Hepatocyte (in vitro differentiated cells): ENCODE measurements at places on chromosomes 7 and 10. TPM values are rescaled to one million over a fixed set of nuclear protein-coding genes. Genes with fewer than 3 reads are reported as not detected.

The AGAP3 gene
- total RNA-seq: 23.7 and 44.0 TPM in 2 replicates

The TSPAN15 gene
- 25.8 and 29.0 TPM in 2 replicates for total RNA-seq

- no peaks in the 10 kb centered on the region for H3K4me1 ChIP-seq
- H3K27ac ChIP-seq: no peak overlapping the region
- H3K36me3 ChIP-seq: no peaks in the 10 kb centered on the region
- no peaks in the 10 kb centered on the region for H3K27me3 ChIP-seq
- no peak overlapping the region for H3K4me3 ChIP-seq
These were observed 128.0 kb downstream of the MBL2 start for GRCh38 chr10:52644373-52645186.

GRCh38 chr7:92834507-92835260 lies 1.7 kb downstream of the CDK6 start:
- H3K27ac ChIP-seq: peak overlapping the region; percentile 98
- DNase-seq: peak; percentile 44
- no peaks in the 10 kb centered on the region for H3K36me3 ChIP-seq
- H3K27me3 ChIP-seq: no peaks in the 10 kb centered on the region
- peak overlapping the region; percentile 58 for H3K4me3 ChIP-seq

- H3K36me3 ChIP-seq: no peaks in the 10 kb centered on the region
- H3K4me1 ChIP-seq: no peaks in the 10 kb centered on the region
- DNase-seq: no peak
- no peak overlapping the region for H3K27ac ChIP-seq
- H3K4me3 ChIP-seq: no peak overlapping the region
These were observed 5.4 kb upstream of the DMTF1 start for GRCh38 chr7:87146740-87147386.

DNA sequence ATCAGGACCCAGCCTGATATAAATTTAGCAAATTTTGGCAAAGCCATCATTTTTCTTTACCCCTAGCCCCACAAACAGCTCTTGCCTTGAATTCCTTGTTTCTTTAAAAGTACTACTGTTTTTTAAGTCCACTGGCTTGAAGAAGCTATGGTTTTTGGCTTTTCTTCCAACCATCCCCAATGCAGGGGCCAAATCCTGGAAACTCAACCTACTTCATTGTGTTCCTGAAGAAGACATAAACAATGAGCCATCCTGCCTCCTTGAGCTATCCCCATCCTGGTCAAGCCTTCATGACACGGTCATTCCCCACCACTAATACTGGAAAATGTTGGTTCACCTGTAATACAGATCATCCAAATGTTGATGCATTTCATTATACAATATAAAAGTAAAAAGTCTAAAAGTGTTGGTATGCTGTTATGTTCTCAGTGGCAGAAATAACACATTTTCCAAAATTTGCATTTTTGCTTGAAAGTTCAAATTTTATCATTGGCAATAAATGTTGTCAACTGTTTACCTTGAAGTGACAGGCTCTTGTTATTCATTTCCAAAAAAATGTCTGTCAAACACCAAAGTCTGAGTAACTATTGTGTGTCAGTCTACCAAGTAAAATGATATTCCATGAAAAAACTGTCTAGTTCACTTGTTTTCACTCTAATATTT lies 92.2 kb downstream of the DOCK4 start:
- no peak overlapping the region for H3K27ac ChIP-seq
- no peak for DNase-seq
- no peaks in the 10 kb centered on the region for H3K4me1 ChIP-seq
- H3K27me3 ChIP-seq: no peaks in the 10 kb centered on the region

- no peak overlapping the region for H3K27ac ChIP-seq
- no peak overlapping the region for H3K4me3 ChIP-seq
- no peaks in the 10 kb centered on the region for H3K4me1 ChIP-seq
- H3K27me3 ChIP-seq: no peaks in the 10 kb centered on the region
- no peak for DNase-seq
These were observed 478.9 kb downstream of the PTPRN2 start for GRCh38 chr7:158108646-158109293.

DNA sequence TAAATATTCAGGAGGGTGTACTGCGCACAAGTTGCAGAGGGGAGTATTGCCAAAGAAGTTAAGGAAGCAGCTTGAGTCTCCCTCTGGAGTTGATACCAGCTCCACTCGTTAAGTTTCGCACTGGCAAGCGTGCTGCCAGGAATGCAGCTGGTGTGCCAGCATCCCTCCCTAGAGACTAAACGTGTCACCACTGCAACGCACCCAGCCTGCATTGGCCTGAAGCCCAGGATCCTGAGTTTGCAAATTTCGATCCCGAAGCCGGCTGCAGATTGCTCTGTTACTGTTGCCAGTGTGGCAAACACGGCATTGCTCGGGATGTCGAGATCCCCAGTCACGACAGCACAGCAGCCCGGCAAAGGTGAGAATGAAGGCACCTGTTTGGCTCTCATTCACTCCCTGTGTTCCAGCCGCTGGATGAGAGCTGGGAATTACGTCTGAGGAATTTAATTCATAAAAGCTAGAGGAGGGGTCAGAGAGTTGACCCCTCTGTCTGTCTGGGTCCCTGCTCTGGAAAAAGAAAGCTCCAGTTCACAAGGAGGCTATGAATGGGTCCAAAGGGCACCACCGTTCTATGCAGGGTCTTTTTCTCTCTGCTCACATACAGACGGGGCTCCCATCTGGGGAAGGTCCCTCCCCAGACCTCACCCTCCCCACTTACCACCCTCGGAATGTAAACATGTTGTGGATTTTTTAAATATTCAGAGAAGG lies 61.0 kb downstream of the NRP1 start:
- H3K36me3 ChIP-seq: no peaks in the 10 kb centered on the region
- no peak overlapping the region for H3K4me3 ChIP-seq
- H3K4me1 ChIP-seq: peaks cover 33% of the 10 kb centered on the region
- H3K27me3 ChIP-seq: no peaks in the 10 kb centered on the region
- peak; percentile 42 for DNase-seq

GRCh38 chr10:124512040-124512428 lies 50.4 kb downstream of the LHPP start:
- no peak for DNase-seq
- H3K4me1 ChIP-seq: no peaks in the 10 kb centered on the region
- H3K27ac ChIP-seq: no peak overlapping the region
- no peaks in the 10 kb centered on the region for H3K36me3 ChIP-seq
- no peak overlapping the region for H3K4me3 ChIP-seq

DNA sequence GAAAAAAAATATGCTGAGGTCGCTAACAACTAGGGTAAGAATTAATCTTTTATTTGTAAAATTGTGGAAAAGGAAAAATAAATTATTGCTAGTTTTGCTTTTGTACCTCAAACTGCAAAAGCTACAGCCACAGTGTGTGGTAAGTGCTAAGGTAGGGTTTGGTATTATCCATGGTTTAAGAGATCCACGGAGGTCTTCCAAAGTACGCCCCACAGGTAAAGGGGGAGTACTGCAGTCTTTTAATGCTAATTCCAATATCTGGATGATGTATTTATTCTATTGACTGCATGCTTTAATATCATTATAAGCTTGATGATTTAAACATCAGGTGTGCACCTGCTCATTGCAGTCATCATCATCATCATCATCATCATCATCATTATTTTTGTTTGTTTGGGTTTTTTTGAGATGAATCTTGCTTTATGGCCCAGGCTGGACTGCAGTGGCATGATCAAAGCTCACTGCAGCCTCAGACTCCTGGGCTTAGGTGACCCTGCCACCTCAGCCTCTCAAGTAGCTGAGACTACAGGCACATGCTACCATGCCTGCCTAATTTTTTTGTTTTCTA lies 38.4 kb upstream of the BMS1 start:
- no peak overlapping the region for H3K4me3 ChIP-seq
- H3K27ac ChIP-seq: no peak overlapping the region
- no peaks in the 10 kb centered on the region for H3K36me3 ChIP-seq
- H3K4me1 ChIP-seq: no peaks in the 10 kb centered on the region
- no peak for DNase-seq

DNA sequence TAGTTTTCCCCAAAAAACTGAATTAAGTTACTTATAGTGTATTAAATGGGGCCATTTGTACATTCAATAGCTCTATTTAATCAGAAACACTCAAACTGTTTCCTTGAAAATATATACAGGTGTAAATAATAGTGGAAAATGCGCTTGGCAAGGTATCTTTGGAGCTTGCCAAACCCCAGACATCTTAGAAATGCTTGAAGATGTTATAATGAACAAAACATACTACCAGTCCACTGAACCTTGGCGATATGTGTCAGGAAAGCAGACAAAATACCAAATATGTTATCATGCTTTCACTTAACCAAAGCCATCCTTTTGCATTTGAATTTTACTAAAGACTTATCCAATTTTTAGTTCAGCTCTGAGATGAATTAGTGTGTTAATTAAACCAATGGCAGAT lies 352.7 kb upstream of the SEMA3A start:
- no peak overlapping the region for H3K4me3 ChIP-seq
- no peaks in the 10 kb centered on the region for H3K27me3 ChIP-seq
- H3K36me3 ChIP-seq: no peaks in the 10 kb centered on the region
- H3K4me1 ChIP-seq: no peaks in the 10 kb centered on the region

- peak overlapping the region; percentile 89 for H3K27ac ChIP-seq
- no peak for DNase-seq
- H3K4me3 ChIP-seq: peak overlapping the region; percentile 20
- no peaks in the 10 kb centered on the region for H3K36me3 ChIP-seq
- H3K4me1 ChIP-seq: peaks cover 3% of the 10 kb centered on the region
These were observed 1.0 kb downstream of the CPED1 start for GRCh38 chr7:120989257-120990220.

- H3K4me3 ChIP-seq: no peak overlapping the region
- no peaks in the 10 kb centered on the region for H3K27me3 ChIP-seq
- H3K4me1 ChIP-seq: no peaks in the 10 kb centered on the region
- no peaks in the 10 kb centered on the region for H3K36me3 ChIP-seq
- H3K27ac ChIP-seq: no peak overlapping the region
These were observed 128.0 kb upstream of the MTPN start for GRCh38 chr7:136105191-136105590.

DNA sequence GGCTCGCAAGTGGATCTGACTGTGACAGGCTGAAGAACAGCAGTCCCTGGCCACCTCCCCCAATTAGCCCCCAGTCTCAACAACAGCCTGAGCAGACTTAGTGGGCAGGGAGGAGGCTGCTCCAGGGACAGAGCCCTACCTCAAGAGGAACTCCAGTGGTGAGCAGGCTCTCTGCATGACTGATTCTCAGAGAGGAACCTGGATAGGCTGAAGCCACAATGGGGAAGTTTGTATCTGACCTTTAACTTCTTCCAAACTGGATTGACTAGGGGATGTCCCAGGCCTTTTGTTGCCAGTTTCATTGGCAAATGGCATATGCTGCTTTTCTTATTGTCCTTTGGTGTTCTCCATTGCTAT lies 93.0 kb downstream of the ARHGAP22 start:
- no peaks in the 10 kb centered on the region for H3K36me3 ChIP-seq
- H3K4me1 ChIP-seq: no peaks in the 10 kb centered on the region
- DNase-seq: no peak
- H3K27me3 ChIP-seq: no peaks in the 10 kb centered on the region
- H3K27ac ChIP-seq: no peak overlapping the region
- no peak overlapping the region for H3K4me3 ChIP-seq

DNA sequence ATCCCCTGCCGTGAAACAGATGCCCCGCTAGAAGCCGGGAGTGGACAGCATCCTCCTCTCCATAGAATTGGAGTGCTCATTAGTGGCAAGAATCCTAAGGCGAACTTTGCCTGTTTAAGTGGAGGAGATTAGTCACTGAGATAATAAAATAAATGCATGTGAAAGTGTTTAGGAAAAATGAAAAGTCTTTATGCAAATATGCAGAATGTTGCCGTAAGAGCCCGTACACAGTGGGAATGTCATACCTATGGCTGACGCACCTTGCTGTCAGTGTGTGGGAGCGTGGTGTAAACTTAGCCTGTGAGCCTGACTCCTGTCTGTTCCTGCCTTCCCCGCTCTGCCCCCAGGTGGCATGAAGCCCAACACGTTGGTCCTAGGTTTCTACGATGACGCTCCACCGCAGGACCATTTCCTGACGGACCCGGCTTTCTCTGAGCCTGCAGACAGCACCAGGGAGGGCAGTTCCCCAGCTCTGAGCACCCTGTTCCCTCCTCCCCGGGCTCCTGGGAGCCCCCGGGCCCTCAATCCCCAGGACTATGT lies 1.7 kb upstream of the TRIP6 start:
- H3K4me3 ChIP-seq: no peak overlapping the region
- no peaks in the 10 kb centered on the region for H3K27me3 ChIP-seq
- H3K27ac ChIP-seq: peak overlapping the region; percentile 21
- no peaks in the 10 kb centered on the region for H3K36me3 ChIP-seq
- H3K4me1 ChIP-seq: peaks cover 14% of the 10 kb centered on the region

- H3K4me1 ChIP-seq: peaks cover 11% of the 10 kb centered on the region
- no peaks in the 10 kb centered on the region for H3K27me3 ChIP-seq
- H3K36me3 ChIP-seq: no peaks in the 10 kb centered on the region
- no peak overlapping the region for H3K27ac ChIP-seq
- no peak for DNase-seq
These were observed 17.2 kb downstream of the SH2B2 start for GRCh38 chr7:102303669-102304422.

- peak; percentile 6 for DNase-seq
- H3K36me3 ChIP-seq: no peaks in the 10 kb centered on the region
- no peak overlapping the region for H3K4me3 ChIP-seq
These were observed 164.9 kb downstream of the NSUN6 start for GRCh38 chr10:18486438-18486837.

DNA sequence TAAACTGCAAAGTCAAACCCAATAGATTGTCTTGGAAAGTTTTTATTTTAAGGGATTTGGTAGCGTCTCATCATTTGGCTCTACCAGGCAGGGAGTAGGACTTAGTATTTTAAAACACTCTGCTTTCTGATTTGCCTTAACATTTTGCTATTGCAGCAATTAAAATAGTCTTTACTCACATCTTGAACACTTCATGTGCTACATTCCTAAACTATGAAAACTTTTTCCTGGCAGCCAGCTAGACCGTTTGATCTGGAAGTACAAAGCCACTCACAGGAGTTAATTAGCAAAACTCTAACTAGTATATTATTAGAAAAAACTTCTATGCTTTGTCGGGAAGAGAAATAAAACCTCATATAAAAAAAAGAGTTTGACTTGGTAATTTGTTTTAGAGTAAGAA lies 111.4 kb downstream of the TFPI2 start:
- DNase-seq: no peak
- no peak overlapping the region for H3K27ac ChIP-seq
- H3K4me1 ChIP-seq: no peaks in the 10 kb centered on the region
- H3K27me3 ChIP-seq: no peaks in the 10 kb centered on the region

- H3K27me3 ChIP-seq: no peaks in the 10 kb centered on the region
- no peaks in the 10 kb centered on the region for H3K4me1 ChIP-seq
- DNase-seq: no peak
- H3K27ac ChIP-seq: no peak overlapping the region
These were observed 206.3 kb upstream of the GRB10 start for GRCh38 chr7:50988988-50989387.

DNA sequence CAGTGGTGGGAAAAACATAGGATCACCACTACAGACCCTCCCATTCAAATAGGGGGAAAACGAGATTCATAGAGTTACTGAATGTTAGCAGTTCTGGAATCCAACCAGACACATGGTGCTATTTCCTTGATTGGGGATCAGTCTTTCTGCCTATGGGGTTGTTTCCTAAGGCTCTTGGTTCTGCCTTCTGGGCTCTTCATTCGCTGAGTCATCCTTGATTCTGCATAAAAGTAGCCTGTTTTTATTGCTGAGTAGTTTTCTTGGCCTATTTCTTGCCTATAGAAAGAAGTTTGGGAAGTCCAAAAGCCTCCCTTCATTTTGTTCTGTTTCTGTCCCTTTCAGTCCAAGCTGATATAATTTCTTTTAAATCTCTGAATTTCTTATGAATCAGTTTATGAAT lies 99.3 kb upstream of the OIT3 start:
- H3K36me3 ChIP-seq: no peaks in the 10 kb centered on the region
- no peaks in the 10 kb centered on the region for H3K27me3 ChIP-seq
- no peaks in the 10 kb centered on the region for H3K4me1 ChIP-seq
- no peak for DNase-seq
- no peak overlapping the region for H3K4me3 ChIP-seq
- H3K27ac ChIP-seq: no peak overlapping the region
